ENCODE measurements at places on chromosomes 7 and 10.
A peak's percentile ranks its signal among the peaks of the same experiment; 100 is the strongest.

DNA sequence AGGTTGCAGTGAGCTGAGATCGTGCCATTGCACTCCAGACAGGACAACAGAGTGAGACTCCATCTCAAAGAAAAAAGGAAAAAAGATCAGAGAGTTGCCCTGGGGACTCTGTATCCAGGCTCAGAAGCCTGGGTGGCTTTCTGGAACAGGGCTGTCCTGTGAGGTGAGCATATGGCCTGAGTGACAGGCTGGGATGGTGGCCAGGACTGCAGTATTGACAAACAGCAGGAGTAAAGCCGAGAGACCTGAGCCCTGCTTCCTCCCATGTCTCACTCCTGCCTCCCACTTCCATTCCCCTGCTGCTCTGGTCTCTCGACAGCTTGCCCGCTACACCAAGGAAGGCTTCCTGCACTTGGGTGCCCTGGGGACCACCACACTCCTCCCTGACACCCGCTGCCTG lies 578.5 kb downstream of the GALNT17 start:
- no peak for DNase-seq

DNA sequence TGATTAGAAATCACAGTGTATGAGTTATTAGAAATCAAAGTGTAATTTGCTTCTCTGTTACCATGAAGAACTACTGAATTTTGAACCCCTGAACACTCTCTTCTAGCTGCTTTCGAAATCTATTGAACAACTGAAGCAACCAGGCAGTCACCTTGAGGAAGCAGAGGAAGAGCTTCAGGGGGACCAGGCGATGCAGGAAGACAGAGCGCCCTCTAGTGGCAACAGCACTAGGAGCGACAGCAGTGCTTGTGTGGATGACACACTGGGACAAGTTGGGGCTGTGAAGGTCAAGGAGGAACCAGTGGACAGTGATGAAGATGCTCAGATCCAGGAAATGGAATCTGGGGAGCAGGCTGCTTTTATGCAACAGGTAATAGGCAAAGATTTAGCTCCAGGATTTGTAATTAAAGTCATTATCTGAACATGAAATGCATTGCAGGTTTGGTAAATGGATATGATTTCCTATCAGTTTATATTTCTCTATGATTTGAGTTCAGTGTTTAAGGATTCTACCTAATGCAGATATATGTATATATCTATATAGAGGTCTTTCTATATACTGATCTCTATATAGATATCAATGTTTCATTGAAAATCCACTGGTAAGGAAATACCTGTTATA lies 170.7 kb downstream of the HDAC9 start:
- peak; percentile 71 for DNase-seq

DNA sequence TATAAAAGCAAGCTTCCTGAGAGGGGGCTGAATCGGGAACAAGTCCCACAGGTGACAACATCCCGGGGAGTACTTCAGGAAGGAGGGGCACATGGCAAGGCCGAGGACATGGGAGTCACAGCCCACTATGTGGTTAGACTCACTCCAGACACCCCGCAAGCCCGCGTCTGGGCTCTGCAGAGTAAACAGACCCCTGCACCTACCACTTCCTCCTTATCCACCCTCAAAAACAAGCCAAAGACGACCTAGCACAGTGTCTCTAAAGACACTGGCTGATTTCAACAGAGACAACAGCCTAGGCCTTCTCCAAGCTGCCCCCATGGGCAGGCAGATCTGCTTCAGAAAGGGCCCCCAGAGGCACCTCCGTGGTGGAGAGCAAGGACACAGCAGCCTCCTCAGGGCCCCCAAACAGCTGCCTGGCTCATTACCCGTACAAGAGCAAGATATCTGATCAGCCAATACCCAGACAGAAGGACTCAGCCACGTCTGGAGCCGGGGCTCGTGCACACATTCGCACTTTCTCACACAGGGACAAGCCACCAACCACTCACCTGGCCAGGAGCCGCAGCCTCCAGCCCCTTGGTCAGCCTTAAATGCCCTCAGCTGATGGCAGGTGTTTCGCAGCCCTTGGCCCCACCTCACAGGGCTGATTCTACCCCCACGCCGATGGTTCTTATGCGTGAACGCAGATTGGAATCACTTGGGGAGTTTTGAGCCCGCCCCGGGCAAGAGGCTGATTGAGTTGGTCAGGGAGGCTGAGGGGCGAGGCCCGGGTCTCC lies 10.7 kb upstream of the KPNA7 start:
- no peak for DNase-seq

DNA sequence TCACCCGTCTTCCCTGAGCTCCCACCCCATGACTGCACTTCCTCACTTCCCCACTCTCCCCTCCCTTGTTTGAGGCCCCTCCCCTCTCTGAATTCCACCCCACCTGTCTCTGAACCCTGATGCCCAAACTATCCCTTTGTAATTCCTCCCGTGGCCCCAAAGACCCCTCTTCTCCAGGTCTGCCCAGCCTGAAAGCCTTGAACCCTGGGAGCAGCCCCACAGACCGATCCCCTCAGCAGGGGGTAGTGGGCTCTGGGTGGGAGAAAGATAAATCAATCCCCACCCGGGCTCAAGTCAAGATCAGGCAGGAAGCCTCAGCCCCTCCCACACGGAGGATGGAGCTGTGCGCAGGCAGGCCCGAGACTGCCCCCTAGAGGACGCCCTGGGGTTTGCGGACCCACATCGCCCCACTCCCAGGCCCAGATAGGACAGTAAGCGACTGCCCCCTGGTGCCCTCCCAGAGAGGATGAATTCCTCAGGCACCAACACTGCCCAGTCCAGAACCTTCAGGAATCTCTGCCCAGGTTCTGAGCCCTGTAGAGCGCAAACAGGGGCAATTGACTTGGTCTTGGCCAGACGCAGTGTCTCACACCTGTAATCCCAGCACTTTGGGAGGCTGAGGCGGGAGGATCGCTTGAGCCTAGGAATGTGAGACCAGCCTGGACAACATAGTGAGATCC lies 11.7 kb downstream of the HSPB1 start:
- peak; percentile 96 for DNase-seq

DNA sequence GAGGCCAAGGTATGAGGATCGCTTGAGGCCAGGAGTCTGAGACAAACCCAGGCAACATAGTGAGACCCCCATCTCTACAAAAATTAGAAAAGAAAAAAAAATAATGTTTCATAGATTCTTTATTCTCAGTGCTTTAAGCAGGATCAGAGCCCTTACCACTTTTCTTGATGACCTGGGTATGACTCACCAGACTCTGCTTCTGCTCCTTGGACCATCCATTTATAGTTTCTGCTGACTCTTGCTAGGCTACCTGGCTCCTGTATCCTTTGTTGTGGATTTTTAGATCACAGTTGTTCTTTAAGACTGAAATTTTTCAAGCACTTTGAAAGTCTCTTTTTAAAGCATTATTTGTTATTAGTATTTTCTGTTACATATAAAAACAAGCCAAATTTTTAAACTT lies 411.1 kb downstream of the GFRA1 start:
- DNase-seq, result no peak

GRCh38 chr10:6342096-6342685 lies 139.5 kb downstream of the PFKFB3 start:
- DNase-seq, result no peak

DNA sequence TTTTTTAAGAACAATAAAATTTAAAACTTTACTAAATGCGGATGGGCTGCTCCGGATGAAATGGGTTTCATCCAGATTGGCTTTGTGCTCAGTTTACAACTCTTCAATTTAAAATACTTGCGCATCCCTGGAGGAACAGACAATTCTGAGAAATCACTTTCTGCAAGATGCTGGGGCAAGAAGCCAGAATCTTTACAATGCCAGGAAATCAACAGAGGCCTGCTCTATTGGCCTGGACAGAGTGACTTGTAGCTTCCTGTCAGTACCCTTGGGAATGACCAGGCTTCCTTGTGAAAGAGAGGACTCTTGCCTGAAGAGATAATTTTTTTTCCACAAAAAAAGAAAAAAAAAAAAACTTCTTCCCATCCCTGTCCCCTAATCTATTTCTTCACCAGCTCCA lies 3.9 kb upstream of the FAM13C start:
- DNase-seq, result no peak

GRCh38 chr7:85343484-85343883 lies 156.6 kb upstream of the SEMA3D start:
- DNase-seq, result no peak

GRCh38 chr10:90658791-90659190 lies 199.0 kb downstream of the HTR7 start:
- no peak for DNase-seq

GRCh38 chr7:12684733-12685132 lies 2.7 kb upstream of the ARL4A start:
- no peak for DNase-seq

GRCh38 chr10:70943841-70944466 lies 55.6 kb upstream of the PCBD1 start:
- no peak for DNase-seq

DNA sequence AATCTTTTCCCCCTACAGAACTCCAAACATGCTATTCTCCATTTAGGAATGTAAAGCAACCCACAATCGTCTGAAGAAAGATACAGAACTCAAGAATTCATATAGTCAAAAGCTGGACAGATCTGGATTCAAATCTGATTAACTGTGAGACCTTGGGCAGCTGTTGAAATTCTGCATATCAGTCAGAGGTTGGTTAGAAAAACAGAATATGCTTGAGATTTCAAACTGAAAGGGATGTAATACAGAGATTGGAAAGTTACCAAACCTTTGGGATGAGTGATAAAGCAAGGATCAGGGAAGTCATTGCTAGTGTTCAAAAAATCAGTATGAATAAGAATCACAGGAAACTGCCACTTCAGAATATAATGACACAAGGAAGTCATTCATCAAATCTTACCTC lies 406.6 kb downstream of the HTR7 start:
- DNase-seq, result no peak

DNA sequence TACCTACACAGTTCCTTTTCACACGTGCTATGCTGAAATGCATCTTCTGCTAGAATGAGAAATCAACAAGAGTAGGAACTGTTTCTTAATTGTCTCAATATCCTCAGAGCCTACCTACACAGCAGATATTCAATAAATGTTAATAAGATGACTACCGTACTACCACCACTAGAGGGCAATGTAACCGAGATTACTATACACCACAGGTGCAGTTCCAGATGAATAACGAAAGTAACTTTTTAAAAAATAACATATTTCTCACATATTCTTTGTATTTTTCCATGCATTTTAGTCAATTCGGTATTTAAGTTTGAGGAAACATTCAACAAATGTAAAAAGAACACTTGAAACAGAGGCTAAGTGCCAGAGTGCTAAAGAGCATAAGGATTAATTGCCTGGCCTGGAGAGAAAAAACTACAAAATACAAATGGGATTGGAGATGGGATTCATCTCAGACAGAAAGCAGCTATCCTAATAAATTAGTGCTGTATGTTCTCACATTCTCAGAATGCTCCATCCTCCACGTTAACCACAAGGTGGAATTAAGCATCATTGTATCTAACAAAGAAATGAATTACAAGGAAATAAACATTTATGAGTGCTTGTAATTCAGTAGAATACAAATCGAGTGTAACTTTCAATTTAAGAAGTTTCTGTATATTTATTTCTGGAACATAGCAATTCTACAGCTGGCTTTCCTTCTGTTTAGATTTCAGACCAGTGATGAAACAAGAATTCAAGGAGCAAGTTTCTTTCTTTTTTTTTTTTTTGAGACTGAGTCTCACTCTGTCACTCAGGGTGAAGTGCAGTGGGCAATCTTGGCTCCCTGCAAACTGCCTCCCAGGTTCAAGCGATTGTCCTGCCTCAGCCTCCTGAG lies 20.3 kb upstream of the HECTD2 start:
- peak; percentile 56 for DNase-seq

- no peak for DNase-seq
Observed at GRCh38 chr7:95330961-95331337, 6.6 kb upstream of the PON1 start.

DNA sequence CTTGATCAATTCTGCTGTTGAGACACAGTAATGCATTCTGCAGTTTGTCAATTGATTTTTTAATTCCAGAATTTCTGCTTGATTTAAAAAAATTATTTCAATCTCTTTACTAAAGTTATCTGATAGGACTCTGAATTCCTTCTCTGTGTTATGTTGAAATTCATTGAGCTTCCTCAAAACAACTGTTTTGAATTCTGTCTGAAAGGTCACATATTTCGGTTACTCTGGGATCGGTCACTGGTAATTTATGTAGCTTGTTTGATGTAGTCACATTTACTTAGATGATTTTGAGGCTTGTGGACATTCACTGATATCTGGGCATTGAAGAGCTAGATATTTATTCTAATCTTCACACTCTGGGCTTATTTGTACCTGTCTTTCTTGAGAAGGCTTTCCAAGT lies 67.2 kb upstream of the NME8 start:
- no peak for DNase-seq

- no peak for DNase-seq
Observed at GRCh38 chr10:78578929-78579328, 489.8 kb upstream of the ZMIZ1 start.
